Fibroblast of skin of abdomen (primary cell): ENCODE measurements at places on chromosomes 13 and 19.

- DNase-seq: no peak
Observed at GRCh38 chr13:20580257-20580656, 13.3 kb downstream of the IFT88 start.

- no peak for DNase-seq
Observed at GRCh38 chr19:56118666-56119581, 2.2 kb downstream of the ZNF787 start.

DNA sequence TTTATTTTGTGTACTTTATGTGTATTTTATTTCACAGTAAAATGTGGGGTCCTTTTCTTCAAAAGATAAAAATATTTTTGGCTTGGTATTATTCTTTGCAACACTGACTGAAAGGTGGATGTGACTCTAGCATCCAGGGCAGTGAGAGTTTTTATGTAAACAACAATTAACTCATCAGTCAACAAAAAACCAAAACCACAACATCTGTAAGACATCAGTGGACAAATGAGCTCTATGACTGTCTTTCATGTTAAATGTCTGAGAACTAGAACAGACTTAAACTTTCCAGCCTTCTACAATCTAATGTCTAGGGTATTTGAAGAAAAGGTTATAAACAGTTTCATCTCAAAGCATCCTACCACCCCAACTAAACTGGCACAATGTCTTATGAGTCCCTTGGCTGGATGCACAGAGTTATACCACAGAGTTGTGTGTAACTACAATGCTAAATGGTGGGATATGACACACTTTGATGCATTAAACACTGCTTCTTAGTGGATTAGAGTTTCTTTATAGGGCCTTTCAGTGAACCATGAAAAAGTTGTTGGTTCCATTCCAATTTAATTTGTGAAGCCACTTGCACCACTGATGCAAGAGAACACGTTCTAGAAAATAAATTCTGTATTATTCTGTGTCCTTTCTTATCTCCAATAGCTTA is 544.2 kb upstream of the KLF12 start:
- DNase-seq: no peak

- DNase-seq: no peak
Observed at GRCh38 chr19:41541990-41542584, 33.9 kb upstream of the CEACAM21 start.

GRCh38 chr13:67258482-67258881 is 28.3 kb upstream of the PCDH9 start:
- no peak for DNase-seq

DNA sequence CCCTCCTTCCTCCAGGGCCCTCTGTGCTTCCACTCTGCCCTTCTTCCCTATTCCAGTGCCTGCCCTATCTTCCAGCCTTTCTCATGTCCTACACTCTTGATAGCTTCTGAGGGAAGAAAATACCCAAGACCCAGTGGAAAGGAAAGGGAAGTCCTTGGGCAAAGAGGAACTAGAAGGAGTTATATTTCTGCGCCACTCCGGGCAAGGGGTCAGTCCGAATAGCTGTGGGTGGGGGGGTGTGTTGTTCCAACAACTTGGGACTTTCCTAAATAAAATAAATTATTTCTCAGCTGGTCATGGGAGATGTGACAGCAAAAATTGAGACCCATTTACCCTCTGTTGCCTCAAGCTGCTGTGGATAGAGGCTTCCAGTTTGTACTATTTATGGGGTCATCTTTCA is 23.2 kb downstream of the CABP5 start:
- no peak for DNase-seq
